ENCODE measurements at places on chromosomes 2 and 18. TPM values are rescaled to one million over a fixed set of nuclear protein-coding genes. Genes with fewer than 3 reads are reported as not detected.

The RNF125 gene
- total RNA-seq: 10.7 TPM

DNA sequence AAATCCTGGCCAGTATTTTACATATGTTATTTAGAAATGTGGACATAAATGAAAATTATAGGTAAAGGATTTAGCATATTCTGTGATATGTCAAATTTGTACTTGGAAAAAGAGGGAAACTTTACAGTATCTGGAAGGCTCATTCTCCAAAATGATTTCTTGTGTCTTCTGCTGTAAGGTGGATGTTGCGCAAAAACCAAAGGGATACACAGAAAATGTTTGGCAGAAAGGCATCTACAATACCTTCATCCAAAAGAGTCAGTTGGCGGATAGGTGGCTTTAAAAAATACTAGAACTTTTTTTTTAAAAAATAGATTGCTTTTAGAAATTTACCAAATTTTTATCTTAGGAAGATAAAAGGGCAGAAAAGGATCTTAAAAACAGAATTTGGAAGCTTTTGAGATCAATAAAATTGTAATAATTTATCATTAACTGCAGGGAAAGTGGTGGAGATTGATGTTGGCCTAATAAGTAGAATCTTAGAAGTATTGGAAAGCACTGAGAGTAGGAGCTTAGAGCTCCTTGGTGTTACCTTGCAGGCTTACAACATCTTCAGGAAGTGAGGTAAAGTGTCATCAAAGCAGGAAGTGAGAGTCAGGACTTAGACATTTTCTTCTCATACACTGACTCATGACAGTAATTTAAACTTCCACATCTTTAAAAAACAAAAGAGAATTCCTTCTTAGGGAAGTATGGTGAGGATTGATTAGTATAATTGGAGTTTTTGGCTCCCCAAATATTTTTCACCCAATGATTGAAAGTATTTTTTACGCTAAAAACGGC lies 2.1 kb downstream of the NABP1 start:
- DNase-seq: no peak

DNA sequence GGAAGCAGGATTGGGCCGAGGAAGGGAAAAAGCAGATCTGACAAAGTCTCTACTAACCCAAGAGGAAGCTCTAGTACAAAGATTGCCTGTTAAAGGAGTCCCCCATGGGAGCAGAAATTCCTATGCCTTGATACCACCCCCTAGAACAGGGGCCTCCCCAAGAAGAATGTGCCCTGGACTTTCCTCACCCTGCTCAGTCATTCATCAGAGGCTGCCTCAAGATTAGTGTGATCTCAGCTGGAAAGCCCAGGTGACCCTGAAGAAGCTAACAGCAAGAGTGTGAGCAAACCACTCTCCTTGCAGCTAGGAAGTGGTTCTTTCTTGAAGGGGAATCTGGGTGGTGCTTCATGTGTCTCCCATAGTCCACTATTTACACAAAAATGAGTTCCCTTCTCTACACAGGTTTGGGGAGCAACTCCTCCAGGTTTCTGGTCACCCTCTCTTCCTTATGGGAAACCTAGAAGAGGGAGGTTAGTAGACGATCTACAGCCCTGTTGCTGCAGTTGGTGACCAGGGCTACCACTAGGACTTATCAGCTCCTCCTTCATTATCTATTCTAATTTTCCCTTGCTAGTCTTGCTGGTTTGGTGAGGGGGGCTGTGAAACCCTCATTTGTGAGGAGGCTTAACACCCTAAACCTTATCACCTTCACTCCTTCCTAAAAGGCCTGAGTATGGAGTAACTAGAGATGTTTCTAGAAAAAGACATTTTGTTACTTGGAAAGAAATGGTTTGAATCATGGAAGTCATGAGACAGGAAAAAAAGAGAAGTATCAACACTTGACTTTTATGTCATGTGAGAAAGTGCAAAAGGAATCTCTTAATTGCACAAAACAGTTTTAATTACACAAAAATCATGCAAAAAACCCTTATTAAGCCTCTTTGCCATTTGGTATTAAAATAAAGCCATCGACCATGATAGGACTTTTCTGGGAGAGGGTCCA lies 2.9 kb upstream of the WDR7 start:
- no peak for DNase-seq

The EFHD1 gene
- 10.1 TPM for total RNA-seq

GRCh38 chr2:140910683-140911082 lies 1220.1 kb downstream of the LRP1B start:
- DNase-seq: no peak

- DNase-seq: no peak
Measured at GRCh38 chr2:166297951-166298350, 77.8 kb downstream of the SCN9A start.

- no peak for DNase-seq
Measured at GRCh38 chr2:44456946-44457345, 95.2 kb downstream of the CAMKMT start.

- DNase-seq: no peak
Measured at GRCh38 chr2:198326431-198326830, 522.0 kb downstream of the PLCL1 start.

GRCh38 chr2:120747281-120747680 lies 11.6 kb downstream of the GLI2 start:
- DNase-seq: no peak

GRCh38 chr2:95005726-95006125 lies 19.8 kb upstream of the MAL start:
- no peak for DNase-seq

DNA sequence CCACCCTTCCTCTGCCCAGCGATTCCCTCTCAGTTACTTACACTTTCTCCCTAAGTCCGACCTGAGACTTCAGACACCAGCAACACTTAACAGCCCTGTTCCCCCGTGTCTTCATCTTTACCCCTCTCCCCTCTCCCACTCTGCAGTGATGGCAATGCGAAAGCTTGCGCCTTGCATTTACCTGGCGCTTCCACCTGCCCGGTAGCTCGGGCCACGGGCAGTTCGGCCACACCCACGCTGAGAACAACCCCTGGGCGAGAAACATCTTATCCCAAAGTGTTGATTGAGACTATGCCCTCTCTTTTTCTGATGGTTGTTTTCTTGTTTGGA lies 558 bp downstream of the DNAJC10 start:
- no peak for DNase-seq

The ATP6V1B1 gene
- 0.97 TPM for total RNA-seq

DNA sequence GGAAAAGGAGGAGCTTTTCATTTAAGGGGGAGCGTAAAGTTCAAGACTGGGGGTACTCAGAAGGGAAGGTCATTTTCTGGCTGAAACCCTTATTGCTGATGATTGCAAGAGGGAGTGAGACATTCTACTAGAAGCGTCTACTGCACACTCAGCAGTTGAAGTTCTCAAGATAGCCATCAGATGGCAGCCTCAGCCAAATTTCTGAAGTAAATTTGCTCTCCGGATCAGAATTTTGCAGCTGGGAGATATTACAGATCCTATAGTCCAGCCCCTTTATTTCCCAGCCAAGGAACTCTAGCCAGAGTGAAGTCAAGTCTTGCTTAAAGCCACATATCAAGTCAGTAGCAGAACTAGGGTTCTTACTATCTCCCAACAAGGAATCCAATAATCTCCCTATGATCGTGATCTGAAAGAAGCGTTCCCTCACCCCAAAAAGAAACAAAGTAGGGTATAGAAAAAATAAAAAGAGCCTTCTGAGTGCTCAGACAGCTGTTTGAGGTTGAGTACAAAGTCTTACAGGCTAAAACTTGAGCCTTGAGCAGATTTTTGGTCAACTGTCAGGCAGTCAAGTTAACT lies 24.0 kb downstream of the RAX start:
- no peak for DNase-seq

GRCh38 chr18:7877609-7878008 lies 310.5 kb downstream of the PTPRM start:
- DNase-seq: no peak

The REG3A gene
- total RNA-seq: not detected

The LOXHD1 gene
- 0.19 TPM for total RNA-seq

The ASPRV1 gene
- 0.31 TPM for total RNA-seq

- no peak for DNase-seq
Measured at GRCh38 chr18:46335534-46336101, 231.4 kb downstream of the HAUS1 start.

GRCh38 chr18:27685807-27686412 lies 491.0 kb downstream of the CDH2 start:
- DNase-seq: no peak

GRCh38 chr2:17309741-17310339 lies 208.4 kb downstream of the RAD51AP2 start:
- no peak for DNase-seq

GRCh38 chr18:79453816-79454735 lies 58.3 kb downstream of the NFATC1 start:
- no peak for DNase-seq
